ENCODE measurements at places on chromosomes 16 and 17. TPM values are rescaled to one million over a fixed set of nuclear protein-coding genes. Genes with fewer than 3 reads are reported as not detected.

KRT20 gene
- total RNA-seq: not detected

ADAP2 gene
- 2.1 TPM for total RNA-seq

RAP1GAP2 gene
- 0.77 TPM for total RNA-seq

SOX15 gene
- 0.90 TPM for total RNA-seq

HIGD1B gene
- not detected for total RNA-seq

TBX6 gene
- 1.1 TPM for total RNA-seq

ACSM5 gene
- not detected for total RNA-seq

CD7 gene
- 193 TPM for total RNA-seq

EME2 gene
- 39.6 TPM for total RNA-seq

SPOP gene
- 66.8 TPM for total RNA-seq
